ENCODE measurements at places on chromosomes 5 and 9. TPM values are rescaled to one million over a fixed set of nuclear protein-coding genes. Genes with fewer than 3 reads are reported as not detected.
A peak's percentile ranks its signal among the peaks of the same experiment; 100 is the strongest.

GRCh38 chr5:157502143-157502647 lies 42.2 kb downstream of the NIPAL4 start:
- H3K4me1 ChIP-seq, result no peaks in the 10 kb centered on the region
- no peaks in the 10 kb centered on the region for H3K36me3 ChIP-seq
- H3K4me3 ChIP-seq, result no peak overlapping the region
- DNase-seq, result no peak
- H3K27me3 ChIP-seq, result no peaks in the 10 kb centered on the region
- H3K27ac ChIP-seq, result no peak overlapping the region

The SUSD3 gene
- 8.7 TPM for total RNA-seq

The GPR150 gene
- total RNA-seq, result 0.17 TPM

- H3K36me3 ChIP-seq, result no peaks in the 10 kb centered on the region
- no peak overlapping the region for H3K4me3 ChIP-seq
- no peak for DNase-seq
- no peak overlapping the region for H3K27ac ChIP-seq
- no peaks in the 10 kb centered on the region for H3K27me3 ChIP-seq
Observed at GRCh38 chr5:68554571-68555279, 339.2 kb downstream of the PIK3R1 start.

DNA sequence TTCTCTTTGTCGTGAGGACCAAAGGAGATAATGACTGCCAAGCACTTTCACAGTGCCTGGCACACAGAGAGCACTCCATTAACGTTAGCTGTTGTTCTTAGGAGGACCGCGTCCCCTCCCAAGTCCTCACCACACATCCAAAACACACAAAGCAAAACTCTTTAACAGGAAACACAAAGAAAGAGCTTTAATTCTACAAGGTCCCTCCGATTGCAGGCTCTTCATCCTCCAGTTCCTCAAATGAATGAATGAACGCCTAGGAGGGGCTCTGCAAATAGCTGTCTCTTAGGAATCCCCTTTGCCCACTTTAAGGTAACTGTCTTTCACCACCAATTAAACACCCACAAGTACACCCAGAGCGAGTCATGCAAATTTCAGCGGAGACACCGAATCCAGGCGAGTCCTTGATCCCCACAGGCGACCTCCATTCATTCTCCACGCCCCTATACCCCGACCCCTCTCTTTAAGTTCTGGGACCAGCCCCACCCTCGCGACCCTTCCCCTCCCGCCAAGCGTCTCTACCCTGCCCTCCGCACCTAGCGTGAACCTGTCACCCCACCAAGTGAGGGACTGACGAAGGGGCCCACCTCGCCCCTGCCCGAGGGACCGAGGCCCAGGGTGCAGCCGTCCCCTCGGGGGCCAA lies 644 bp downstream of the TSC1 start:
- peak overlapping the region; percentile 96 for H3K27ac ChIP-seq
- peaks cover 28% of the 10 kb centered on the region for H3K4me1 ChIP-seq
- H3K36me3 ChIP-seq, result no peaks in the 10 kb centered on the region
- DNase-seq, result no peak
- H3K4me3 ChIP-seq, result peak overlapping the region; percentile 97

The PCDHB10 gene
- not detected for total RNA-seq

DNA sequence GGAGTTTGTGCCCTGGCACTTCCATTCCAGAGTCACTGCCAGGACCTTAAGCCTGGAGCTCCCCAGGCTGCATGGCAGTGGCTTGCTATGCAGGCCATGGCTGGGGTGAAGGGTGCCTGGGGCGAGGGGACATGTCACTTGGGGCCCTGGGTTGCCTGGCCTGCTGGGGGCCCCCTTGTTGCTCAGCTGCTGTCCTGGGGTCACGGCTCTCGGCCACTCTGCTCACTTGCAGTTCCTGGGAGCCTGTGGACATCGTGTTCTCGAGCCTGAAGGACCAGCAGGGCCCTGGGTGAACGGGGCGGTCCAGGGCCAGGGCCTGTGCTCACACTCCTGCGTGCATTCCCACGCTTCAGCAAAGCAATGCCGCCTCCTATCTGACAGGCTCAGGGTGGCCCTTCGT lies 14.5 kb upstream of the SLC2A6 start:
- DNase-seq, result no peak
- H3K4me1 ChIP-seq, result no peaks in the 10 kb centered on the region
- no peak overlapping the region for H3K27ac ChIP-seq
- H3K27me3 ChIP-seq, result peaks cover 81% of the 10 kb centered on the region
